ENCODE measurements at places on chromosomes 2 and 18. TPM values are rescaled to one million over a fixed set of nuclear protein-coding genes. Genes with fewer than 3 reads are reported as not detected.

GRCh38 chr2:151927501-151928221 is 99.4 kb upstream of the ARL5A start:
- peaks cover 20% of the 10 kb centered on the region for H3K27me3 ChIP-seq
- no peak overlapping the region for H3K27ac ChIP-seq
- no peaks in the 10 kb centered on the region for H3K4me1 ChIP-seq
- no peak overlapping the region for H3K4me3 ChIP-seq

- no peaks in the 10 kb centered on the region for H3K27me3 ChIP-seq
- no peaks in the 10 kb centered on the region for H3K36me3 ChIP-seq
- no peak overlapping the region for H3K4me3 ChIP-seq
- H3K27ac ChIP-seq, result no peak overlapping the region
These were observed 540.0 kb upstream of the GYPC start for GRCh38 chr2:126115975-126116374.

DNA sequence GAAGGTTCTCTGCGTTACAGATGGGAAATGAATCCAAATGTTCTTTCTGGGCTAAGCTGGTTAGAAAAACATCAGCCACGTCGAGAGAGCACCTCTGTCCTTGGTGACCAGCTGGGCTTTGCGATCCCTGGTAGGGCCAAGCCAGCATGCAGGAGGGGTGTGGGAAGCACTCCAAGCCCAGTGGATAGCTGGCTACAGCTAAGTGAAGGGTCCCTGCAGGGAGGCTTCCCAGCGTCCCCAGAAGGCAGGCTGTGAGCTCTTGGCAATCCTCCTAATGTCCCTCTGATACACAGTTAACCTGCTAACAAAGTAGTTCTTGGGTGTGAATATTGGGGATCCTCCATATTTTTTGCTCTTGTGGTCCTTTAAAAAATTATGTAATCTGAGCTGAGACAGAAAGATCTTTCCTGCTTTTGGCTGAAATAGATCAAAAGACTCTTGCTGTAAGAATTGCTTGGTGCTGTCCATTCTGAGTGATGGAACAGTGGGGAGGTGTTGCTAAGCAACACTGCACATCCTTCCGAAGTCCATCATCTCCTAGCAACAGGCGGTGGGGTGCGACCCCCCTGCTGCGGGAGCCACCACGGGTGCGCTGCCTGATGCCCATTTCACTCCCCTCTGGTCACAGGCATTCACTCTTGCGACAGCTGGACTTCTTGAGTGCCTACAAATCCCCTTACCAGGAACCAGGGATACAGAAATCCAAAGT is 88.5 kb upstream of the UXS1 start:
- peaks cover 10% of the 10 kb centered on the region for H3K27me3 ChIP-seq
- H3K4me1 ChIP-seq, result peaks cover 2% of the 10 kb centered on the region
- no peak overlapping the region for H3K4me3 ChIP-seq
- H3K36me3 ChIP-seq, result no peaks in the 10 kb centered on the region

DNA sequence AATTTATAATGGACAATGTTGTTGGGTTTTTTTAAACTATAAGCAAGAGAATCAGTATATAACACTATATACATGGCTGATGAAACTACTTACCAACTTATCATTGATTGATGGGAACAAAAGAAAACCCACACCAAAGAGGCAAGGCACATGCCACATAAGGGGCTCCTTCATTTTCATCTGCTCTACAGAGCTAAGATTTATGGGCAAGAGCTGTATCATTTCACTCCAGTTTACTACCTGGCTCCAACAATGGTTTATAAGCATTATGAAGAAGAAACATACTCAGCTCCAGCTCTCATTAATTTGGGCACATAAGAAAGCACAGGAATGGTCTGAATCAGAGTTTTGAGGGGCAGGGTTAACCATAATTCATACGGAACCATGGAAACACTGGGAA is 283.3 kb downstream of the AGPS start:
- H3K4me1 ChIP-seq, result peaks cover 5% of the 10 kb centered on the region
- peaks cover 25% of the 10 kb centered on the region for H3K27me3 ChIP-seq
- no peak overlapping the region for H3K4me3 ChIP-seq
- H3K27ac ChIP-seq, result no peak overlapping the region
- DNase-seq, result no peak

DNA sequence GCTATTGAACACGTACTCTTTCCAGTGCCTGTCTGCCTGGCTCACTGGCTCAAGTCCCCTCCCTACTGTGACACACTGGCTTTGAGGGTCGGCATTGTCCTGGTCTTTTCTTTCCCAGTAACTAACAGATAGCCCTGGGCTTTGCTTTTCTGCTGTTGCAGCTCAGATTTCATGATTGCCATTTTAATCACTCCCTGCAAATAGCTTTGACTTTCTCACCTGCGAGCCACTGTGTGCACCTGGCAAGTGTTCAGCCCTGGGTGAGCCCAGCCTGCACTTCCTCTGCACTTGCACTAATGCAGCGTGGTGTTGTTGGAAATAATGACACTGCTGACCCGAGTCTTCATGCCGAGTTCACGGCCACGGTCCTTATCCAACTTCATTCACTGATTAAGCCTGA is 52.9 kb downstream of the DCDC2C start:
- H3K27me3 ChIP-seq, result no peaks in the 10 kb centered on the region
- no peak for DNase-seq
- no peak overlapping the region for H3K4me3 ChIP-seq
- H3K4me1 ChIP-seq, result no peaks in the 10 kb centered on the region
- H3K36me3 ChIP-seq, result no peaks in the 10 kb centered on the region

DNA sequence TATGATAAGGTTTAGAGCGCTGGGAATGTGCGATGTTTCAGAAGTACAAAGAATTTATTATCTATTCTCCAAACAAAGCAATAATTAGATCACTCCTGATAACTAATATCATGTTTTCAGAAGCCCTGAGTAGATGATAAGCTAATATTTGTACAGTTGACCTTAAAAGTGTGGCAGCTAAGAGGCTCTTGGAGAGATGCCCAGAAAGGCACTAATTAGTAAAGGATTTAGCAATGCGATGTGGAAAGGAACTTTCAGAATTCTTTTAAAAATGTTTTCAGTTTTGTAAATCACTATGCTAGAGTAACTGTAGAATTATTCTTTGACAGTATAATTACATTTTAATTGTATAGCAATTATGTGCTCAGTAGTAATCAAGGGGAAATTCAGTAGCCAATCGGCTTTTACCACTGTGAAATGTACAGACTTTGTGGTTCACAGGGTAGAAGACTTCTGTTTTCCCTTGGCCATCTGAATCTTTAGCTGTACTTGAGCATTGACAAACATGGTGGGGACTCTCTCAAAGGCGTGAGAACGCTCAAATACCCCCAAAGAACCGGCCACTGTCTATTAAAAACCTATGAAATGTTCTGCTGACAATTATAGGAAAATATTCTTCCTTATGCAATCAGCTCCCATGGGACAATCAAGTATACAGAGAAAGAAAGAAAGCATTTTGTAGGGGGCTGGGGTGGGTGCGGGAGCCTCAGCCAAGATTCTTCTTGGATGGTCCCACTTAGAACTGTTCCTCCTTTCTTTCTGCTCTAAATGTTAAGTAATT is 262.8 kb upstream of the AGAP1 start:
- H3K4me1 ChIP-seq, result no peaks in the 10 kb centered on the region
- no peak overlapping the region for H3K27ac ChIP-seq
- peaks cover 2% of the 10 kb centered on the region for H3K27me3 ChIP-seq
- H3K36me3 ChIP-seq, result no peaks in the 10 kb centered on the region

DNA sequence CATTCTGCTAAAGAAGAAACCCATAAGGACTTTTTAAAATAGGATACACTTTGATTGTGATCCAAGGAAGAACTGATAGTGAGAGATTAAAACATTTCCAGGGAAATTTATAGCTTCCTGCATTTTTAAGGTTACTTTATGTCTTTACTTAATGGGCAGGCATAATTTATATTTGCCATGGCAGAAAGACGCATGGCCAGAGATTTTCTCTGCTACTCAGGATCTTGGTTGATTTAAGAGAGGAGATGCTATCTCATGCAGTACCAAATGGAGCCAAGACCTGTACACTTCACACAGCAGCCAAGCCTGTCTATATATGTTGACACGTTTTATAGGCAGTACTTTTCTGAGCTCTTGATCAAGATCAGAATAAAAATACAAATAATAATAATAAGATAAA is 60.9 kb upstream of the NT5C1B start:
- DNase-seq, result no peak
- peaks cover 2% of the 10 kb centered on the region for H3K4me1 ChIP-seq
- H3K27ac ChIP-seq, result no peak overlapping the region

- no peak for DNase-seq
- H3K27me3 ChIP-seq, result no peaks in the 10 kb centered on the region
- H3K4me3 ChIP-seq, result no peak overlapping the region
- H3K36me3 ChIP-seq, result peaks cover 22% of the 10 kb centered on the region
- H3K27ac ChIP-seq, result no peak overlapping the region
These were observed 569.1 kb downstream of the ARHGAP15 start for GRCh38 chr2:143698352-143698751.

DNA sequence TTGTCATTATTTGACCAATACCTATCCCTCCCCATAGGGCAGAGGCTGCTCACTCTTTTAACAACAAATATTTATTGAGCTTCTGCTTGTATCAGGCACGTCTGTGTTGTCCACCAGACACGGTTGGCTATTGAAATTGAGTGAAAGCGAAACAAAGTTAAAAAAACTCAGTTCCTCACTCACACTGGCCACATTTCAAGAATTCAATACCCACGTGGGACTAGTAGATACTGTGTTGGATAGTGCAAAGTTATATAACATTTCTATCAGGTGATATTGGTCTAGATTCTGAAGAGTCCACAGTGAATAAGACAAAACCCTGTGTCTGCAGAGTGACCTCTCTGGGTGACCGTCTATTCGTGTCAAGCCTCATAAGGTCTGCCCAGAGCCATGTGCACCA is 43.9 kb upstream of the GALR1 start:
- no peak overlapping the region for H3K4me3 ChIP-seq
- H3K27ac ChIP-seq, result no peak overlapping the region
- peaks cover 3% of the 10 kb centered on the region for H3K27me3 ChIP-seq
- DNase-seq, result no peak
- H3K36me3 ChIP-seq, result no peaks in the 10 kb centered on the region
- H3K4me1 ChIP-seq, result peaks cover 22% of the 10 kb centered on the region

GRCh38 chr2:161019311-161019710 is 140.9 kb upstream of the TANK start:
- no peak for DNase-seq
- H3K4me3 ChIP-seq, result no peak overlapping the region
- no peaks in the 10 kb centered on the region for H3K4me1 ChIP-seq
- H3K27me3 ChIP-seq, result peaks cover 9% of the 10 kb centered on the region
- peaks cover 2% of the 10 kb centered on the region for H3K36me3 ChIP-seq
- no peak overlapping the region for H3K27ac ChIP-seq

GRCh38 chr2:86636842-86637241 is 13.2 kb upstream of the RNF103 start:
- no peak overlapping the region for H3K4me3 ChIP-seq
- H3K27ac ChIP-seq, result peak overlapping the region; percentile 40
- no peaks in the 10 kb centered on the region for H3K4me1 ChIP-seq
- H3K36me3 ChIP-seq, result peaks cover 3% of the 10 kb centered on the region

GRCh38 chr18:79682894-79683625 is 3.5 kb downstream of the CTDP1 start:
- peak; percentile 61 for DNase-seq
- H3K27ac ChIP-seq, result peak overlapping the region; percentile 89
- peaks cover 57% of the 10 kb centered on the region for H3K4me1 ChIP-seq
- peak overlapping the region; percentile 59 for H3K4me3 ChIP-seq
- peaks cover 17% of the 10 kb centered on the region for H3K36me3 ChIP-seq

DNA sequence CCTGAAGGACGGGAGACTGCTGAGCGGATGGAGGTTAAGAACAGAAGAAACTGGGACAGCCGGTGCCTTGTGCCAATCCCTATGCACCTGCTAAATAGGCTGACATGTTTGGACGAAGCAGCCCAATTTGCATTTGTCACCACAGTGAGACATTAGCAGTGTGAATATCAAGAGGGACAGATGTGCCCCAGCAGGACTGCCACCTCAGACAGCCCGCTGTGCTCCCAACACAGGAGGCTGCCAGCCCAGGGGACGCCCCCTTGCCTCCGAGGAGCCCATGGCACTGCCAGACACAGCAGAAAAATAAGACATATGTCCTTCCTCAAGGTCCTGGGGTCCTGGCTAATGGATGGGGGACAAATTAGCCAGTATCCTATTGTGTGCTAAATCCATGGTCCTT is 306.7 kb upstream of the POU3F3 start:
- H3K36me3 ChIP-seq, result no peaks in the 10 kb centered on the region
- H3K4me3 ChIP-seq, result no peak overlapping the region
- H3K27ac ChIP-seq, result no peak overlapping the region
- no peak for DNase-seq

DNA sequence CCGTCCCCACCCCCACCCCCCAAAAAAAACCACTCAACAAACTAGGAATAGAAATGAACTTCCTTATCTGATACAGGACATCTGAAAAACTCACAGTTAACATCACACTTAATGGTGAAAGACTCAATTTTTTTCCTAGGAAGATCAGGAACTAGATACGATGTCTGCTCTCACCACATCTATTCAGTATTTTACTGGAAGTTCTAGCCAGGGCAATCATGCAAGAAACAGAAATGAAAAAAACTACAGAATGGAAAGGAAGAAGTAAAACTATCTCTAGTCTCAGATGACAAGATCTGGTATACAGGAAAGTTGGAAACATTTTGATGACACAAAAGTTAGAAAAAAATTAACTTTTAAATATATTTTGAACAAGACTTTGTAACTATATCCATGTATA is 114.4 kb upstream of the FZD5 start:
- no peaks in the 10 kb centered on the region for H3K4me1 ChIP-seq
- H3K4me3 ChIP-seq, result no peak overlapping the region

DNA sequence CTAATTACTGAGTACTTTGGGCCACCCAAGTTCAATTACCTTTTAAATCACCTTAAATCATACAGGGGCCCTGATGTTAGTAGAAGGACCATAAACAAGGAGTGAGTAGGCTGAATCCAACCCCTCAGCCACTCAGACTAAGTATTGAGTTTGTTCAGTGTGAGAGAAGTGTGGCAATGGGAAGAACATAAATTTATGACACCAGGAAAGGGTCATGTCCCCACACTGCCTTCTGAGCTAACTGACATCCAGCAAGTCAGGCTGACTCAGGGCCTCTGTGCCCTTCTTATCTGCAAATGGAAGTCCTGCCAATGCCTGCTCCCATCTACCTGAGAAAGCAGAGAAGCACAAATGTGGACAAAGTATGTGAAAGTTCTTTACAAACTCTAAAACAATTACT is 12.9 kb downstream of the PLEKHM3 start:
- H3K27ac ChIP-seq, result no peak overlapping the region
- DNase-seq, result no peak
- no peaks in the 10 kb centered on the region for H3K36me3 ChIP-seq
- H3K27me3 ChIP-seq, result no peaks in the 10 kb centered on the region
- no peak overlapping the region for H3K4me3 ChIP-seq

Gene RNF149
- 90.3 TPM for total RNA-seq

Gene NT5C1B
- not detected for total RNA-seq

Gene SLC38A11
- total RNA-seq, result not detected

Gene LCT
- 0.39 TPM for total RNA-seq

Gene CD8B2
- 8.6 TPM for total RNA-seq

Gene ST8SIA5
- not detected for total RNA-seq

Gene PPP1R7
- total RNA-seq, result 84.6 TPM

Gene ZNF804A
- total RNA-seq, result not detected

Gene CXCR2
- 0.28 TPM for total RNA-seq

Gene RGPD4
- 0.61 TPM for total RNA-seq

Gene UGT1A5
- not detected for total RNA-seq

Gene TRMT61B
- total RNA-seq, result 15.1 TPM
